ENCODE measurements at places on chromosomes 5 and 9.
A peak's percentile ranks its signal among the peaks of the same experiment; 100 is the strongest.

DNA sequence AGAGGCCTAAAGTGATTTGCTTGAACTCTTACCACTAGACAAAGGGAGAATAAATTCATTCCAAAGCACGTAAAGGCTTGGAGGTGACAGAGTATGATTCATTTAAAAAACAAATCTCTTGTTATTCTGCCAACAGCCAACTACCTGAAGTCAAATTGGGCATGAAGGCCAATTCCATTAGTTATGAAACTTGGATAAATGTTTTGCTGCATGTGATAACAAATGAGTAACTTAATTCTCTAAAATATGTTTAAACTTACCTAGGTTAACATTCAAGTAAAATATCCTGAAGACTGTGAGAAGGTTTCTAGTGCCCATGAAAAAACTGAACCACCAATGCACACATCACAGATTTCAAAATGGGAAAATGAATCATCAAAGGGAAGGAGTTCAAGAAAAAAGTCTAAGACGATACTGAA lies 120.1 kb upstream of the TSLP start:
- DNase-seq = no peak

- DNase-seq = no peak
Measured at GRCh38 chr5:174343826-174344225, 298.3 kb downstream of the NSG2 start.

DNA sequence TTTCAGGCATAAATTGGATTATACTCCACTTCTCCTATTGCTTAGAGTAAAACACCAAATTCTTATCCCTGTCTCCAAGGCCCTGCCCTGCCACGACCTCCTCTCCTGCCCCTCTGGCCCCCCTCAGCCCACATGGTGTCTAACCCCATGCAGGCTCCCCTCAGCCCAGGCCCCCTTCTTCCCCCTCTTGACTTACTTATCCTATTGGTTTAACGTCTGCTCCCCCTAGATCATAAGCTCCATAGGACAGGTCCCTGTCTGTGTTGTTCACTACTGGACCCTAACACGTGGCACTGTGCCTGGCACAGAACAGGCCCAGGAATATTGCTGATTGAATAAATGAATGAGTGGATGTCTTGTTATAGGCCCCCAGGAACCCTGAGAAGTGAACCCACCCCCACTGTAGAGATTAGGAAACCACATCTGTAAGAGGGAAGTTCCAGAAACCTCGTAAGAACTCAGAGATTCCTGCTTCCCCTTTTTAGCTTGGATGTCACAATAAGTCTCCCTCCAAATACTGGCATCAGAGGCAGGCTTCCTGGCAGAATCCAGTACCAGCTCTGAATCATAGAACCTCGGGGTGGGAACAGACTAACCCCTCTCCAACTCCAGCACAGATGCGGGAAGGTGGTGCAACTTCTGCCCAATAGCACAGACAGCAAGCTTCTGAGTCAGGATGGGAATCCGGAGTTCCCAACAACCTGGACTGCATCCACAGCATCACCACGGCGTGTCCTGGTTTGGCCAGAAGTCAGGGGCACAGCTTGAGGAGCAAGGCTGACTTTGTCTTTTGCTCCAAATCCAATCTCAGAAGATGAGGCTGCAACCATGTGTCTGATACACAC lies 31.5 kb downstream of the HRH2 start:
- no peak for DNase-seq

- DNase-seq = peak; percentile 7
Measured at GRCh38 chr9:93683331-93684134, 107.1 kb downstream of the PHF2 start.

GRCh38 chr9:69500896-69501295 lies 171.3 kb downstream of the APBA1 start:
- DNase-seq = no peak

DNA sequence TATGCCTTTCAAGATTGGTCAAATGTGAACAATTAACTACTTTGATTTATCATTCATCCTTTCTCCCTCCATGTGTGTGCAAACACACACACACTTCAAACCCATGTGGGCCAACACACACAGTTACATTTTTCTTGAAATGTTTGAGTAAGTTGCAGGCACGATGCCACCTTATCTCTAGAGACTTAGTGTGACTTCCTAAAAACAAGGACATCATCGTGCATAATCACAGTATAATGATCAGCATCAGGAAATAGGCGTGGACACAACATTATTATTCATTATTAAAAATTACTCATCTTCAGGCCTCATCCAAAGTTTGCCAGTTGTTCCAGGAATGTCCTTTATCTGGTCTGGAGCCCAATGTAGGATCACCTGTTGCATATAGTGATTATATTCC lies 209.5 kb downstream of the GNA14 start:
- DNase-seq = no peak

DNA sequence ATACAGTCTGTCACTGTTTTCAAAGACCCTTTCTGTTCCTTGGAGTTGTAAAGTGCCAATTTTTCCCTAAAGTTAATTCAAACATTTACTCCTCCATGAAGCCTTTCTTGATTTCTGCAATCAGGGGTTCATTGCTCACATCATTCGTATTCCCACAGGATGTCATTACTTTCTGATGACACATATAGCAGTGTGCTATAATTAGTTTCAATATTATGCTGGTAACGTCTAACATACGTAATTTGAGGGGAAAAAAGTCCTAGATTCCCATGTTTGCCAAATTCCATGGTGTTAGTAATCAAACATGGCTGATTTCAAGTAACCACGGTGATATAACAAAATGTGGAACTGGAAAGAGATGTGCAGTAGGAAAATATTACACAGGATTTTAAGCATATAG lies 468.2 kb upstream of the MEF2C start:
- DNase-seq = no peak

- DNase-seq = no peak
Measured at GRCh38 chr5:21783074-21783679, 1070.0 kb downstream of the CDH12 start.

All from activated T-cell treated with anti-CD3 and anti-CD28 coated beads, Interleukin-2, amount 50 U/mL, for 48 hours (primary cell).